ENCODE measurements at places on chromosomes 6 and 20. TPM values are rescaled to one million over a fixed set of nuclear protein-coding genes. Genes with fewer than 3 reads are reported as not detected.

JPH2 gene
- total RNA-seq, result 0.33 TPM

WFDC12 gene
- not detected for total RNA-seq

GHRH gene
- total RNA-seq, result not detected

MAP3K5 gene
- total RNA-seq, result 9.5 TPM

GGT7 gene
- total RNA-seq, result 17.6 TPM

TMEM217 gene
- total RNA-seq, result 0.89 TPM

Data from mesangial cell (primary cell).